Activated T-cell treated with anti-CD3 and anti-CD28 coated beads, Interleukin-2, amount 50 U/mL, for 72 hours (primary cell): ENCODE measurements at places on chromosomes 7 and 10. TPM values are rescaled to one million over a fixed set of nuclear protein-coding genes. Genes with fewer than 3 reads are reported as not detected.

The KNDC1 gene
- total RNA-seq, result 0.28 TPM

GRCh38 chr10:124994573-124995473 is 52.9 kb downstream of the ZRANB1 start:
- H3K4me1 ChIP-seq, result no peaks in the 10 kb centered on the region
- H3K27me3 ChIP-seq, result no peaks in the 10 kb centered on the region
- no peak overlapping the region for H3K27ac ChIP-seq
- DNase-seq, result no peak
- H3K36me3 ChIP-seq, result no peaks in the 10 kb centered on the region

DNA sequence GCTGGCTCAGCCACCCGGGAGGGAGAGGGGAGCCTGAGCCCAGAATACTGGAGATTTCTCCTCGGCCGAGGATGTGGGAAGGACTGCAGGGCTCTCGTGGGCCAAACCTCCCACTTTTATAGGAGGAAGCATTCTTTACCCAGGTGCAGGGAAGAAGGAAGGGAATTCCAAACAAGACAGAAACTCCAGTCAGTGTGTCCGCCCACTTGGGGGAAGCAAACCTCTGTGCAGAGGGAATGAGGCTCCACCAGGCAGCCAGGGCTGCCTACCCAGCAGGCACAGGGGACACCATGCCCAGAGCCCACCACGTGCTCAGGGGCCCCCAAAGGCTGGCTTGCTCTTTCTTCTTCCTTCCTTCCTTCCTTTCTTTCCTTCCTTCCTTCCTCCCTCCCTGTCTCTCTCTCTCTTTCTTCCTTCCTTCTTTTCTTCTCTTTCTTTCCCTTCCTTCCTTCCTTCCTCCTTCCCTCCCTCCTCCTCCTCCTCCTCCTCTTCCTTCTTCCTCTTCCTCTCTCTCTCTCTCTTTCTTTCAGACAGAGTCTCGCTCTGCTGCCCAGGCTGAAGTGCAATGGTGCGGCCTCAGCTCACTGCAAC is 15.4 kb upstream of the FZD9 start:
- no peaks in the 10 kb centered on the region for H3K27me3 ChIP-seq
- no peak overlapping the region for H3K4me3 ChIP-seq
- DNase-seq, result no peak
- no peaks in the 10 kb centered on the region for H3K36me3 ChIP-seq
- H3K27ac ChIP-seq, result no peak overlapping the region
- no peaks in the 10 kb centered on the region for H3K4me1 ChIP-seq

The CYP2C19 gene
- 0.42 TPM for total RNA-seq

DNA sequence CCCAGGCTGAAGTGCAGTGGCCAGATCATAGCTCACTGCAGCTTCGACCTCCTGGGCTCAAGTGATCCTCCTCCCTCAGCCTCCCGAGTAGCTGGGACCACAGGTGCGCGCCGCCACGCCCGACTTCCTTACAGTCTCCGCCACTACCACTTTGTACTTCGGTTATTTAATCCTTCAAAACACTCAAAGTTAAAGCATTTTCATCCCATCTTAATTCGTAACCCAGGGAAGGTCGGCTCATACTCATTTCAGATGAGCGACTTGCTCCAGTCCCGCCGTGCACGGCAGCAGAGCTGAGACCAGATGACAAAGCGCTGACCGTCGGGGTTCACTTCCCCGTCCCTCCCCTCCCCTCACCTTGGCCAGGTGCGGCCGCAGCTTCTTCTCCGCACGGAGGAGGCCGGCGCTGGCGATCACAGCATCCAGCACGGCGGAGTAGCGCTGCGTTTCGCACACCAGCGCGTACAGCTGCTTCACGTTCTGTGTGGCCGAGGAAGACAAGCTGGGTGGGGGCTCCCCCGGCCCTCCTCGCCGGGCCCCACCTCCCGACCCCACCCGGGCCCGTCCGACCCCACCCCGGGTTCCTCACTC is 457 bp downstream of the NSUN5 start:
- peak overlapping the region; percentile 94 for H3K27ac ChIP-seq
- H3K27me3 ChIP-seq, result no peaks in the 10 kb centered on the region
- H3K36me3 ChIP-seq, result peaks cover 4% of the 10 kb centered on the region
- peak overlapping the region; percentile 96 for H3K4me3 ChIP-seq
- peaks cover 33% of the 10 kb centered on the region for H3K4me1 ChIP-seq

The MYO1G gene
- total RNA-seq, result 595 TPM

- H3K27me3 ChIP-seq, result no peaks in the 10 kb centered on the region
- H3K27ac ChIP-seq, result no peak overlapping the region
- DNase-seq, result no peak
Observed at GRCh38 chr7:156038345-156038744, 226.1 kb upstream of the SHH start.

- peaks cover 46% of the 10 kb centered on the region for H3K4me1 ChIP-seq
- no peak overlapping the region for H3K27ac ChIP-seq
- no peak for DNase-seq
- no peaks in the 10 kb centered on the region for H3K27me3 ChIP-seq
- no peak overlapping the region for H3K4me3 ChIP-seq
Observed at GRCh38 chr10:114168450-114169009, 5.5 kb downstream of the CCDC186 start.

GRCh38 chr7:28658381-28658780 is 246.1 kb downstream of the CREB5 start:
- peaks cover 15% of the 10 kb centered on the region for H3K4me1 ChIP-seq
- no peak for DNase-seq
- H3K4me3 ChIP-seq, result no peak overlapping the region
- H3K27me3 ChIP-seq, result peaks cover 12% of the 10 kb centered on the region
- H3K27ac ChIP-seq, result no peak overlapping the region

DNA sequence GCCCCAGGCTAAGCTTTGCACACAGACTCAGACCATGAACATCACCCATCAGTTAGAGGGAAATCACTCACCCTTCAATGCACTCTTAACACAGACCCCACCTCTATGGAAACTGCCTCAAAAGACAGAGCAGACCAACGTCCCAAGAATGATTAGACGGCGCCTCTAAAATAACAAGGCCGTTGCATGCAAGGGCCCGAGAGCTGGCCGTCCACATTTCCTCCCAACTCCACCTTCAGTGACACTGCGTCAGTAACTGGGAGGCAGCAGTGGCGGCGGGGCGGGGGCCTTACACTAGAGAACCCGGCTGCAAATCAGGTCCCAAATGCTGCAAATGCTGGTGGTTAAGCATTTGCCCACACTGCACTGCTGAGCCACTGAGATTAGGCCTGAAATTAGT is 115.0 kb downstream of the PTPRN2 start:
- H3K4me1 ChIP-seq, result no peaks in the 10 kb centered on the region
- no peak overlapping the region for H3K4me3 ChIP-seq
- H3K27ac ChIP-seq, result no peak overlapping the region
- H3K36me3 ChIP-seq, result no peaks in the 10 kb centered on the region

The PILRA gene
- total RNA-seq, result 14.1 TPM

DNA sequence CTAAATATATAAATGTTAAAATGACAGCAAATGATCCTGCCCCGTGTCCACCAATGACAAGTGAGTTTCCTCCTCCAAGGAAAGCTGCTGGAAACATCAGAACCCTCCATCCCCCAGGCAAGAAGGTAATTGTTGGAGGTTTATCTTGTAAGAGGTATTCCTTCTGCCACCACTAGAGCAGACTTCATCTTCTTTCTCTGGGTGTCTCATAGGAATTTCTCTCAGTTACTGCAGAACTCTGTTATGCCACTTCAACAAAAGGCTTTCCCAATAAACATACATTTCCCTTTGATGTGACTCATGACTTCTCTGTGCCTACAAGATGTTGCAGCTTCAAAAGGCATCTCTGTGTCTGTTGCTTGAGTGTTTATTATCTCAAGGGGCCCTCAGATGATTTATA is 279.1 kb downstream of the BMPER start:
- no peaks in the 10 kb centered on the region for H3K27me3 ChIP-seq
- no peaks in the 10 kb centered on the region for H3K4me1 ChIP-seq
- H3K4me3 ChIP-seq, result no peak overlapping the region

DNA sequence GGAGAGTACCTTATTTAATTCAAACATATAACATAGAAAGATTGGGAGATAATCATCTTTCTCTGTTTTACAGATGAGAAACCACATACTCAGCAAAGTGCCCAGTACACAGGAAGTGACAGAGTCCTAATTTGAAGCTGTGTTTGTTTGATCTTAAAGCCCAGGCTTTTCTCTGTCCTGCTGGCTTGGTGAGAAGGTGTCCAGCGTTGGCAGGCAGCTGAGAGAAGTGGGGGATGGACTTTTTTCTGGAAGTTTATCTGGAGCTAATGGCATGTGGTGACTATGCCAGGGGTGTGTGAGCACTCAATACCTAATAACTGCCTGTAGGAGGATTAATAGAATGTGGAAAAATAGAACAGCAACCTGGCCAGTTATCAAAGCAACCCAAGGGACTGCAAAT is 60.8 kb downstream of the NPSR1 start:
- no peak overlapping the region for H3K27ac ChIP-seq
- H3K4me3 ChIP-seq, result no peak overlapping the region
- no peaks in the 10 kb centered on the region for H3K36me3 ChIP-seq
- H3K4me1 ChIP-seq, result peaks cover 13% of the 10 kb centered on the region

DNA sequence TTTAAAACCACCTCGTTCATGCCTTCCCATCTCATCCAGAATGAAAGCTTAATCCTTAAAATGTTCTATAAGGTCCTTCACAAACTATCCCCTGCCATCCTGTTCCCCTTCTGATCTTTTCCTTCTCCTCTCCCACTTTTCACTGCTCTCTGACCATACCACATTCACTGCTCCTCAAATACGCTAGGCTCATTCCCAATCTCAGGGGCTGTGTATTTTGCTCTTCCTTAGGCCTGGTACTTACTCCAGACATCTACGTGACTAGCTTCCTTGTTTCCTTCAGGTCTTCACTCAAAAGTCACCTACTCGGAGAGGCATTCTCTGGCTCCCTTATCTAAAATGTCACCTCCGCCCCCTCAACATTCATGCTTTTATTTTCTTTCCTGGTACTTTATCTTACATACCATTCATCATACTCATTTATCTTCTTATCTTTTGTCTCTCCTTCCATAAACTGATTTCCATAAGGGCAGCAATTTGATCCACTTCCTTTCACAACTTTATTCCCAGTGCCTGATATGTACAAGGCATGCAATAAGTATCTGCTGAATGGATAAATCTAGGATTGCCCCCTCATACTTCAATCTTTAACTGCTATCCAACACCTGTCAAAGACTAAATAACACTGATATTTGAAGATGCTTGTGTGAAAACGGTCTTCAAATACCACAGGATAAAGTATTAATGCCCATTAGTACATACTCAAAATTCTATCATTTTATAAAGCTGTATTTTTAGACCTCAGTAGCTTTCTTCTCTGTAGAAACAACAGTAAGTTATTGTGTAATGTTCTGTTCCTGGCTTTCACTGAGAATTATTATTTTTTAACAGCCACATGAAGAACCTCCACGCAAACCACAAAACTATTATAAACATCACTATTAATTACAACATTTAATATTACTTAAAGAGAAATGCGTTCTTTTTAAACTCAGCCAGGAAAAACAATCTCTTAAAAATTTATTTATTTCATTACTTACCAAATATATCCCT is 27.0 kb downstream of the JMJD1C start:
- H3K4me1 ChIP-seq, result peaks cover 9% of the 10 kb centered on the region
- no peaks in the 10 kb centered on the region for H3K27me3 ChIP-seq
- H3K4me3 ChIP-seq, result no peak overlapping the region
- H3K36me3 ChIP-seq, result no peaks in the 10 kb centered on the region
- no peak for DNase-seq

GRCh38 chr10:15695852-15696251 is 23.9 kb downstream of the ITGA8 start:
- no peaks in the 10 kb centered on the region for H3K36me3 ChIP-seq
- no peak overlapping the region for H3K4me3 ChIP-seq
- peaks cover 11% of the 10 kb centered on the region for H3K27me3 ChIP-seq
- no peak for DNase-seq
- no peak overlapping the region for H3K27ac ChIP-seq
- no peaks in the 10 kb centered on the region for H3K4me1 ChIP-seq

DNA sequence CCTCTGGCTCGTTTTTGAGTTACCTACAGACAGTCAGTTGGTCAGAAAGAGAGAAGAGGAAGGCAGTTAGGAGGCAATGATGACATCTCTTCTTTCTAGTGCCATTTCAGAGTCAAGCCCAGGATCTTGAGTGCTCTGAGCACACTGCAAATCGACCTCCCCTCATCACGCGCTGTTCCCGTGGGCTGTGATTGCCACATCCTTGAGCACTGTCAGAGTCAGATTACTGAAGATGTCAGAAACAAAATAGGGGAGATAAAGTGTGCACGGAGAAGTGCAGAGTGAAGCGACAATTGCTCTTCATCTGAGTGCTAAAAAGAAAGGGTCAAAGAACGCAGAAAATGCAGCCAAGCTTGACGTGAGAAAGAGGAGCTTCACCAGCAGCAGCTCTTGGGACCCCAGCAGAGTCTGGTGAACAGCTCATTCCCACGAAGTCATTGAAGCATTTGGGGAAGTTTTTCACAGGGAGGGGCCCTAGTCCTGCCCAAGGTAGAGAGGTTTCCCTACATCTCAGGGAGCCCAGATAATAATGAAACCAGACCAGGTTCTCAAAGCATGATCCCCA is 661.7 kb upstream of the AUTS2 start:
- H3K27me3 ChIP-seq, result no peaks in the 10 kb centered on the region
- no peak overlapping the region for H3K27ac ChIP-seq
- DNase-seq, result no peak
- H3K36me3 ChIP-seq, result peaks cover 6% of the 10 kb centered on the region
- H3K4me3 ChIP-seq, result no peak overlapping the region

- DNase-seq, result no peak
- H3K4me1 ChIP-seq, result no peaks in the 10 kb centered on the region
- H3K36me3 ChIP-seq, result no peaks in the 10 kb centered on the region
- H3K4me3 ChIP-seq, result no peak overlapping the region
Observed at GRCh38 chr7:125118444-125118843, 188.8 kb upstream of the POT1 start.

DNA sequence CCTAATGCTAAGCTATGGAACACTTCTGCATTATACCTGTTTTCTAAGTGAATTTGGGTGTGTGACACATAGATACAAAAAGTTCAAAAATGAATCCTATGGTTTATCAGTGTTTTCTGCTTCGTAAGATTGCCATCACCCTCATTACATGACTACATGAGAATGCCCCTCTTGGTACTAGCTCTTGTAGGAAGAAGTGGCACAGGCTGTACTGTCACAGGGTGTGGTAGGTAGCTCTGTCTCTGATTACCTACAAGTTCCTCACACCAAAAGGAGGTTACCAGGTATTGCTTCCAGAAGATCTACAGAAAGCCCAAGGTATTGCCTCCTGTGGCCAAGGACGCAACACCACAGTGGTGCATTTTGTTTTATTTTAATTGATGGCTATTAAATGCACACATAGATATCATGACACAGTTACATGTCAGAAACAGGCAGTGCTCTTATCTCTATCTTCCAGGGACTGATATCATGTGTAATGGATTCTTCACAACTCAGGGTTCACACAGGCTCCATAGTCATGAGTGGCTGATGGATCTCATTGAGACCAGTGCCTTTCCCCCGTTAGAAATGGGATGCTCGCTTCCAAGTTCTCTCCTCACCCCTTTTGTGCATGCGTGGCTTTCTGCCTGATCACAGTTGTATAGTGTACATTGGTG is 6.6 kb downstream of the OPTN start:
- H3K4me3 ChIP-seq, result peak overlapping the region; percentile 42
- peaks cover 10% of the 10 kb centered on the region for H3K36me3 ChIP-seq
- peak overlapping the region; percentile 80 for H3K27ac ChIP-seq
- no peaks in the 10 kb centered on the region for H3K27me3 ChIP-seq
- no peak for DNase-seq

- no peaks in the 10 kb centered on the region for H3K36me3 ChIP-seq
- no peak overlapping the region for H3K27ac ChIP-seq
- H3K4me1 ChIP-seq, result peaks cover 6% of the 10 kb centered on the region
- no peaks in the 10 kb centered on the region for H3K27me3 ChIP-seq
Observed at GRCh38 chr10:43209651-43210141, 57.2 kb downstream of the RASGEF1A start.

The CCZ1 gene
- 157 TPM for total RNA-seq

GRCh38 chr7:33248671-33249070 is 119.3 kb downstream of the BBS9 start:
- no peaks in the 10 kb centered on the region for H3K4me1 ChIP-seq
- no peak overlapping the region for H3K27ac ChIP-seq
- DNase-seq, result no peak
- H3K36me3 ChIP-seq, result peaks cover 7% of the 10 kb centered on the region
